ENCODE measurements at places on chromosomes 5 and 9. TPM values are rescaled to one million over a fixed set of nuclear protein-coding genes. Genes with fewer than 3 reads are reported as not detected.
A peak's percentile ranks its signal among the peaks of the same experiment; 100 is the strongest.

DNA sequence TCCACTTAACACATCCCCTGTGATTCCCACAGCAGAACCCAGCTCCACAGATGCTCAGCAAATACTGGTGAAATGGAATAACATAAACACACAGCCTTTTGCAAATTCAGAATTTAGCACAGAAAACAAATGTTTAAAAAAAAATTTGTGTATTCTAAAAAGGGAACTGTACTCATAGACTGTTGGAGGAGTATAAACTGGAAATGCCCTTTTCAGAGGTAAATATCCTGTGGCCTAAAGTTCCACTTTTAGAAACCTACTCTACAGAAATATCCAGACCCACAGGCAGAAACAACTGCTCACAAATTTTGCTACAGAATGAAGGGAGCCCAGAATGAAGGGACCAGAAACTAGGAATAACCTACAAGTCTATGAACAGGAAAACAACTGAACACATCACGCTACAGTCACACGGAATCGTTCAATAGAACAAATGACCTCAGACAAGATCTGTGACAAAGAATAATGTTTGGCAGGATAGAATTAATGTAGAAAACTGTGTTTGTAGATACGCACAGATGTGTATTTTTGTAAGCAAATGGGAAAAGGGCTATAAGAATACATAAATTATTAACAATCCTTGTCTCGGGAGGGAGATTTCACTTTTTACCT lies 78.5 kb downstream of the SHB start:
- H3K36me3 ChIP-seq = no peaks in the 10 kb centered on the region
- H3K27ac ChIP-seq = peak overlapping the region; percentile 65
- DNase-seq = no peak
- no peaks in the 10 kb centered on the region for H3K27me3 ChIP-seq

FOXB2 gene
- total RNA-seq = not detected

GRCh38 chr9:7368410-7369292 lies 430.9 kb downstream of the DMAC1 start:
- peak overlapping the region; percentile 80 for H3K27ac ChIP-seq
- no peaks in the 10 kb centered on the region for H3K27me3 ChIP-seq
- no peak overlapping the region for H3K4me3 ChIP-seq
- peaks cover 50% of the 10 kb centered on the region for H3K4me1 ChIP-seq
- DNase-seq = no peak

DNA sequence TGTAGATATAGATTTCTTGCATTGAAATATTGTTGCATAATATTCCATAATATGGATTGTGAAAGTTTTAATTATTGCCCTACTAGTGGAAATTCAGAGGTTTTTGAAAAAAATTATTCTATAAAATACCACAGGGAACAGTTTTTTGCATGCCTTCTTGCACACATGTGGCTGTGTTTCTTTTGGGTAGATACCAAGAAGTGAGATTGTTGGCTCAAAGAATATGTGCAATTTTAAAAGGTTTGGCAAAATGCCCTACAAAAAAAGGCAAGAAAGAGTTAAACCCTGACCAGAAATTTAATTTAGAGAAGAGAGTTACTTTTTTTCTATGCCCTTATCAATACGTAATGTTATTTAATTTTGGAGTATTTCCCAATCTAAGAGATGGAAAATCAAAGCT lies 270.8 kb upstream of the DAPK1 start:
- no peak overlapping the region for H3K4me3 ChIP-seq
- no peaks in the 10 kb centered on the region for H3K27me3 ChIP-seq
- H3K27ac ChIP-seq = no peak overlapping the region

- DNase-seq = no peak
- no peaks in the 10 kb centered on the region for H3K4me1 ChIP-seq
- H3K4me3 ChIP-seq = no peak overlapping the region
- no peaks in the 10 kb centered on the region for H3K36me3 ChIP-seq
- no peak overlapping the region for H3K27ac ChIP-seq
- peaks cover 12% of the 10 kb centered on the region for H3K27me3 ChIP-seq
These were observed 160.2 kb downstream of the ARHGEF28 start for GRCh38 chr5:73786043-73786831.

DNA sequence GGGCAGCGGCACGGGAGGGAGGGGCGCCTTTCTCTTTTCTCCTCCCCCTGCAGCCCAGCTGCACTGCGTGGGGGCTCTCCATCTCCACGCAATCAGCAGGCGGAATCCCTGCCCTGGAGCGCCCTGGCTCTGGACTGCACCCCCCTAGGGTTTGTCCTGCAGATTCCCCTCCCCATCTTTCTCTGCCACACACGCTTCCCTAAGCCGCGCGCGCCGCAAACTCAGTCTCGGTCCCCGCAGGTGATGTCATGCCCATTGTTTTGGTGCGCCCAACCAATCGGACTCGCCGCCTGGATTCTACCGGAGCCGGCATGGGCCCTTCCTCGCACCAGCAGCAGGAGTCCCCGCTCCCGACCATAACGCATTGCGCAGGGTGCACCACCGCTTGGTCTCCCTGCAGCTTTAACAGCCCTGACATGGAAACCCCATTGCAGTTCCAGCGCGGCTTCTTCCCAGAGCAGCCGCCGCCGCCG lies at the start of gene KCNN2:
Gene KCNN2 (plus strand): TSS at position 347 of the 473 bp plus-strand sequence. CDS start 70 bp downstream, at position 417.
- peak within 1 kb of the TSS; percentile 80 for H3K4me3 ChIP-seq
- peaks cover 40% of the 10 kb centered on the region for H3K4me1 ChIP-seq
- peak within 1 kb of the TSS; percentile 75 for H3K27ac ChIP-seq
- peak; percentile 83 for DNase-seq

FST gene
- 2.0 TPM for total RNA-seq

GABRP gene
- total RNA-seq = 0.49 TPM

DNA sequence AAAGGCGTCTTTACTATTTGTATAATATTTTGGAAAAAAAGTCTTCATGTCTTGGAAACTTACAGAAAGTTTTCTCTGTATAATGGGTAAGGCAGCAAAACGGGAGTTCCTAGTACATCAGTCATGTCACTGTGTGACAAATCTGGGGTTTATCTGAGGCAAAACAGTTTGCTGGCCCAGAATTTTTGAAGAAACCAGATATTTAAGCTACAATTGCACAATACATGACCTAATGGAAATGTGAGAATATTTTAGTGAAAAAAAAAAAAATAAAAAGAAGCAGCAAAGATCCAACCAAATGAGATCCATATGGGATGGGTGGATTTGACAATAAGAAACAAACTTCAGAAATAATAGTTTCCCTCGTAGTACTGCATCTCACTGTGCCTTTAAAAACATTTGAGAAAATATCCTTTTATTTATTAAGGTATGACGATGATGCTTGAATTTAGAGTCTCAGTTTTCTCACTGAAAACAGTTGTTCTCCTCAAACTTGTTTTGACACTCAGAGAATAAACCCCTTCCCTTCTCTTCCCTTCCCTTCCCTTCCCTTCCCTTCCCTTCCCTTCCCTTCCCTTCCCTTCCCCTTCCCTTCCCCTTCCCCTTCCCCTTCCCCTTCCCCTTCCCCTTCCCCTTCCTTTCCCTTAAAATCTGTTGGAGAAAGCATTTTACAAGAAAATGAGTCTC lies 180.5 kb upstream of the TUT7 start:
- H3K36me3 ChIP-seq = no peaks in the 10 kb centered on the region
- H3K4me1 ChIP-seq = no peaks in the 10 kb centered on the region
- no peak overlapping the region for H3K4me3 ChIP-seq
- H3K27me3 ChIP-seq = peaks cover 6% of the 10 kb centered on the region
- peak overlapping the region; percentile 59 for H3K27ac ChIP-seq

GRCh38 chr5:142324136-142324870 lies 518 bp downstream of the SPRY4 start:
- DNase-seq = peak; percentile 29
- H3K4me1 ChIP-seq = peaks cover 76% of the 10 kb centered on the region
- no peaks in the 10 kb centered on the region for H3K36me3 ChIP-seq
- peak overlapping the region; percentile 96 for H3K4me3 ChIP-seq

FOXD4L4 gene
- total RNA-seq = not detected

IFNA1 gene
- not detected for total RNA-seq

EGFLAM gene
- 8.9 TPM for total RNA-seq

EIF4E1B gene
- not detected for total RNA-seq

- H3K27ac ChIP-seq = no peak overlapping the region
- no peak overlapping the region for H3K4me3 ChIP-seq
- DNase-seq = no peak
These were observed 20.5 kb downstream of the SPINK5 start for GRCh38 chr5:148084269-148084668.

- H3K36me3 ChIP-seq = no peaks in the 10 kb centered on the region
- no peaks in the 10 kb centered on the region for H3K4me1 ChIP-seq
- no peak for DNase-seq
- H3K27ac ChIP-seq = no peak overlapping the region
These were observed 44.3 kb downstream of the SLC28A3 start for GRCh38 chr9:84296146-84296843.

- peaks cover 53% of the 10 kb centered on the region for H3K4me1 ChIP-seq
- H3K4me3 ChIP-seq = peak overlapping the region; percentile 92
- no peak for DNase-seq
- no peaks in the 10 kb centered on the region for H3K36me3 ChIP-seq
These were observed 2.7 kb downstream of the ANKRD33B start for GRCh38 chr5:10566543-10567068.

MLANA gene
- not detected for total RNA-seq

FOXD4 gene
- 0.11 TPM for total RNA-seq

EQTN gene
- not detected for total RNA-seq

NOXA1 gene
- 2.0 TPM for total RNA-seq

GRCh38 chr5:65823845-65824445 lies 101.9 kb downstream of the NLN start:
- DNase-seq = no peak
- no peaks in the 10 kb centered on the region for H3K36me3 ChIP-seq
- no peaks in the 10 kb centered on the region for H3K27me3 ChIP-seq
- no peak overlapping the region for H3K27ac ChIP-seq

DNA sequence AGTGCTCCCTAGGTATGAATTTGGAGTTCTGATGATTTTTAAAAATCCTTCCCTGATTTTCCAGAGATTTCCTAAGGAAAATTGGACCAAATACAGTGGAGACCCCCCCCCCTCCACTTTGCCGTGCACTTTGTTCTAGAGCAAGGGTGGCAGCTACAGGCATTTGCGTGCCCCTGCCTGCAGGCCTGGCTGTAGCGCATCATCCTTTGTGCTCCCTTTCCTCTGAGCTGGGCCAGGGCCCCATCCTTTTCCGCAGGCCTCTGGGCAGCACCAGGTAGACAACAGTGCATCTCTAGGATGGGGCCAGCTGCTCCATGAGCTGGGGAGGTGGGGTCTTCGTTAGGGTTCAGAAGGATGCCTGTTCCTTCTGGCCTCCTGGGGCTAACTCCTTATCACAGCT lies 39.6 kb downstream of the TRIO start:
- peaks cover 89% of the 10 kb centered on the region for H3K4me1 ChIP-seq
- H3K4me3 ChIP-seq = no peak overlapping the region
- DNase-seq = no peak
- no peaks in the 10 kb centered on the region for H3K36me3 ChIP-seq
- H3K27me3 ChIP-seq = no peaks in the 10 kb centered on the region
- peak overlapping the region; percentile 69 for H3K27ac ChIP-seq

DNA sequence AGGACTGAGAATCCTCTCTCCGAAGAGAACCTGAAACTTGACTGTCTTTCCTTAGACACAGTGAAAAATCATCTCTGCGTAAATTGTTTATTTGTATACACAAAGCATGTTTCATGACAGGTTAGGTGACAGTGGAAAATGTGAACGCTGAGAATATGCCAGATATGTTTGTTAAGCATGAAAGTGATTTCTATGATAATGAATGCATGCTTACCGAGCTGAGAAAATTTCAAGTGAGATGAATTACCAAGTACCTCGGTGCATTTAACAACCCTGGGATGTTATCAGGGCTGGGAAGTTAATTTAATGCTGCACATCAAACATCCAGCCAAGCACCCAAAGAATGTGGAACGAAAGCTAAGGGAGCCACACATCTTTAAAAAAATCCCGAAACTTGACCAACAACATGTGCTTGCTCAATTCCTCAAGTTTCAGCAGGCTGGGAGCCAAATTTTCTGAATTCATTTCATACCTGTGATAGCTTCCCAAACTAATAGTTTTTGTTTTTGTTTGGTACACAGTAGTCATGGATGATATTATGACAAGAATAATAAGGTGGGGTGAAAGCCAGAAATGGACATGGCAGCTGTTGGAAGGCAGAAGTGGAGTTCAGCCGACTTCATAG lies 336.9 kb downstream of the ARHGEF28 start:
- H3K27ac ChIP-seq = no peak overlapping the region
- H3K27me3 ChIP-seq = no peaks in the 10 kb centered on the region
- DNase-seq = no peak
- H3K36me3 ChIP-seq = no peaks in the 10 kb centered on the region
- no peak overlapping the region for H3K4me3 ChIP-seq

MRPL50 gene
- 17.3 TPM for total RNA-seq

GRCh38 chr5:140298183-140298601 lies 4.7 kb downstream of the PFDN1 start:
- H3K4me3 ChIP-seq = no peak overlapping the region
- no peak for DNase-seq
- peaks cover 98% of the 10 kb centered on the region for H3K4me1 ChIP-seq
- H3K36me3 ChIP-seq = peaks cover 17% of the 10 kb centered on the region
- no peaks in the 10 kb centered on the region for H3K27me3 ChIP-seq

- no peaks in the 10 kb centered on the region for H3K27me3 ChIP-seq
- peaks cover 87% of the 10 kb centered on the region for H3K4me1 ChIP-seq
- H3K4me3 ChIP-seq = peak overlapping the region; percentile 77
- H3K36me3 ChIP-seq = peaks cover 12% of the 10 kb centered on the region
- H3K27ac ChIP-seq = peak overlapping the region; percentile 100
These were observed 5.9 kb upstream of the MGAT1 start for GRCh38 chr5:180808461-180809000.

RGS7BP gene
- 3.6 TPM for total RNA-seq

DNA sequence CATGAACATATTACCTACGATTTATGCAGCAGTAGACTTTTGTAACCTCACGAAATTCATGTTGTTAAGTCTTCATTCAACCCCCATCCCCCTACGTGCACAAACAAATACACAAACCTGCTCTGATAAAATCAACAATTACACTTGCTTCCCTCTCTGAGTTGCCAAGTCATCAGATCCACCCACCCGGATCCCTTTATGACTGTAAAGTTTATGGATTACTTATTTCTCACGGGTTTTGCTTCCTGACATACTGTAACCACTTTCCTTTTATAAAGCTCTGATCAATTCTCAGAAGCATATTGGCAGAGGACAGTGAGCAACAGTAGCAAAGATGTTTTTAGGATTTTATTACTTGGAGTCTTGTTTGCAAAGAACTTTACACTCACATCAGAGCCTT lies 70.5 kb downstream of the MLLT3 start:
- no peak for DNase-seq

DNA sequence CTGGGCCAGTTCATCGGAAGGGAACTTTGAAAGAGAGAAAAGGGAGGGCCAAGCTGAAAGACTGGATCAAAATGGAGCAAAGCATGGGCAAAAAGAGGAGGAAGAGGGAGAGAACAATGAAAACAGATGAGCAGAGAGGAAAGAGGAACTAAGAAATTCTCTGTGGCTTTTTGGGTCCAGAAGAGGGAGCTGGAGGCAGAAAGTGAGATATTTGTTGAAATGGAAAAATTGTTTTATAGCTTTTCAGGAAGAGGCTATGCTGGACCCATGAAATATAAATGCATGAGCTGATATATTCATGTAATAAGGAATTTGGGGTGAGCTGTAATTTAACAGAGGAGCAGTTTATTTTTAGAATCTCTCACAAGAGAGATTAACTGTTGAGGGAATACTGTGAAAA lies 457.3 kb downstream of the DMAC1 start:
- H3K4me3 ChIP-seq = no peak overlapping the region
- H3K27ac ChIP-seq = no peak overlapping the region
- peaks cover 10% of the 10 kb centered on the region for H3K4me1 ChIP-seq
- DNase-seq = no peak

GRCh38 chr9:34988218-34989002 lies 1.1 kb upstream of the DNAJB5 start:
- H3K4me3 ChIP-seq = peak overlapping the region; percentile 88
- no peaks in the 10 kb centered on the region for H3K36me3 ChIP-seq
- H3K27me3 ChIP-seq = no peaks in the 10 kb centered on the region
- peak overlapping the region; percentile 96 for H3K27ac ChIP-seq

- no peak for DNase-seq
- H3K4me3 ChIP-seq = no peak overlapping the region
- H3K27me3 ChIP-seq = peaks cover 2% of the 10 kb centered on the region
- H3K27ac ChIP-seq = no peak overlapping the region
These were observed 108.0 kb downstream of the STARD4 start for GRCh38 chr5:111404270-111404769.

Data from left ventricle myocardium inferior (tissue), 1 donor.